ENCODE measurements at places on chromosomes 1 and 21.

DNA sequence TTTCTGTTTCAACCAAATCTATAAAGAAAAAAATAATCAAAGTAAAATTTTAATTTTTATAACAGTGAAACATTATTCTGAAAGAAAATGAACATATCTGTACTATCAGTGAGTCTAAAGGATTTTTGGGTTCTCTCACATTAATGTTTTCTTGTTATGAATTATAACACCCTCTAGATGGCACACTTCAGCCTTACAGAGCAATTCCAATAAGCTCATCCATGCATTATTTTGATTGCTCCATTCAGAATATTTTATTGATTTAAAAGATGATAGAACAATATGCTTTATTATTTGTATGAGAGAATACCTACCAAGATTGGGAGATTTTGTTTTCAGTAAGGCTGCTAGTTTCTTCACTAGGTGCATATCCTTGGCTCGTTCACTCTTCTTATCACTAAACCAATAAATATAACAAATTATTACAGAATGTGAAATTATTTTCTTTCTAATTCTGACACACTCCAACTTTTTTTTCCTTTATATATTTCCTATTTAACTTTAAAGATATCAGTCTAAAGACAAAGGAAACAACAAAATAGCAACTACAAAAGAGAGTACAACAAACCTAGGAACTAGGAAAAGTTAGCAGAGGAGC is 82.4 kb downstream of the RAB3GAP2 start:
- no peak for DNase-seq

DNA sequence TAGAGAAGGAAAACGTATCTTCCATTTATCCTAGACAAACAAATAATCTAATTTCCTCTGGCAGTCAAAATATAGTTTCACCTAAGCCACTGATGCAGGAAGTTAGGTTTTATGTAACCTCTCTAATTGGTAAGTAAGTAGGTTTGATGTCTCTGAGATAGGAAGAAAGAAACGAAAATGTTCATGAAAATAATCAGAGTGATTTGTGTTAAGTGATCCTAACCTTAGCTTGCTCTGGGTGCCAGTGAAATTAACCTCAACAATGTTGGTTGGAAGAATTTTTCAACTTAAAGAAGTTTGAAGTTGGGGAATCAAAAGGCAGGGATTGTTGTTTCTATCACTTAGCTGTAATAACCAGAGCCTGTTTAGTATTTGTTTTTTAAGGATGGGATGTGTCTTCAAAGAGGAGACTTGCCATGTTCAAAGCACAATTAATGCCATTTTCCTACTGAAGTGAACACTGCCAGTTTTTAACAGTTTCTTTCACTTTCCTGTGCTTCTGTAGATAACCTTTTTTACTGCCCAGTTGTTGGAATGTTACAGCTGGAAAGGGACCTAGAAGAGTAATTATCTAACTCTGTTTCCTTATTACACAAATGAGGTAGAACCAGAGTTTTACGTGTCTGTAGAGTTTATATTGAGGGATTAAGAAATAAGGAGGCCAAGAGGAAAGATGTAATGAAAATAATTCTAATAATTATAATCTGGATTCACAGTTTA is 18.4 kb downstream of the HIPK1 start:
- no peak for DNase-seq

GRCh38 chr1:240572328-240572727 is 39.6 kb downstream of the GREM2 start:
- DNase-seq, result no peak

- no peak for DNase-seq
Measured at GRCh38 chr1:246725191-246725590, 982 bp downstream of the SCCPDH start.

GRCh38 chr1:89735479-89735878 is 85.4 kb upstream of the LRRC8D start:
- no peak for DNase-seq

GRCh38 chr1:165492845-165493373 is 48.0 kb upstream of the RXRG start:
- DNase-seq, result no peak

DNA sequence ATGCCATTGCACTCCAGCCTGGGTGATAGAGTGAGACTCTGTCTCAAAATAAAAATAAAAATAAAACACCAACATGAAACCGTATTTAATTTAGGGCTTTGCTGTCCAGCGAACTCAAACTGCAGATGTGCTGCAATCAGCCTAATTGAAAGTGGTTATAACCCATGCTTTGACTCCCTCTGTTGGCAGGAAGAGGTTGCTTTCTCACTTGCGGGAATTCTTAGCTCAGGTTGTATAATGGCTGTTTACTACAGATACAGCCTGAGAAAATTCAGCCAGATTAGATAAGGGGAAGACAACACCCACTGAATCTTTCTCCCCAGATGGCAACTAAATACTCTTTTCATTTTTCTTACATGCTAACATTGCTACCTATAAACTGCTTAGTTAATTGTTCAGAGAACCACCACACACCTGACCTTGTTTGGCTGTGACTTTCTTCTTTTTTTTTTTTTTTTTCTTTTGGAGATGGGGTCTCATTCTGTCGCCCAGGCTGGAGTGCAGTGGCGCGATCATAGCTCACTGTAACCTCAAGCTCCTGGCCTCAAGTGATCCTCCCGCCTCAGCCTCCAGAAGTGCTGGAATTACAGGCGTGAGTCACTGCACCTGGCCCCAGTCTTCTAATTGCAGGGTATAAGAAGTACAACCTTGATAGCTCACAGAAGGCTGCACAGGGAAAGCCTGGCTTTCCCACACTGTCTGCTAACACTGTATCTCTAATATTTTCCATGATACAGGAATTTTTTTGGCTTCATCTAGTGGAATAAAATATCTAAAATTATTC is 34.6 kb downstream of the DNTTIP2 start:
- DNase-seq, result no peak

DNA sequence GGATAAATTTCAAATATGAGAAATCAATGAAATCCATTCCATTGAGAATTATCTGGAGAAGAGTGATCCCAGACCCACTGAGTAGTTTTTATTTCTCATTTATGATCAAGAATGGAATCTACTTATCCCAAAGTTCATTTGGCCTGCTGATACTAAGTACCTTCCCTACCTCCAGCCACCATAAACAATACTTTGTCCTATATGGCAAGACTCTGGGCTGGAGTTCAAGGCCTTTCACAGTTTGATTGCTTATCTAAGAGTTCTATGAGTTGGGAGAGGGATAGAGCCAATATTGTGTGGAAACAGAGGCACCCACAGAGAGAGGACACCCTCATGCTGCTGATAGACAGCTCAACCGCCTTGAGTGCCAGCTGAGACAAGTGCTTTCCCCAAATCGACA is 5.1 kb downstream of the PDZK1 start:
- DNase-seq, result no peak

DNA sequence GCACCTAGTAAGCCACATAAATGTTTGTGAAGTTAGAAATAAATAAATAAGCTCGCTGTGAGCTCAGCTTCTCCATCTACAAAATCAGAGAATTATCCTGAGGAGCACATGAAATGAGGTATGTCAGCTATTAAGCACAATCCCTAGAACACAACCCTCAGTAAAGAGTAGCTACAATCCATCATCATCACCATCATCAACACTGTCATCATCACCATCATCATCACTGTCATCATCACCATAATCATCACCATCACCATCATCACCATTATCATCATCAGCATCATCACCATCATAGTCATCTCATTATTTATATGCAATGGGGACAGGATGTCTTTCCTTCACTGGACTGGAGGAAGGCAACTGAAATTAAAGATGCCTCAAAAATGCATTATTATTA is 189.6 kb downstream of the NPHP4 start:
- no peak for DNase-seq

DNA sequence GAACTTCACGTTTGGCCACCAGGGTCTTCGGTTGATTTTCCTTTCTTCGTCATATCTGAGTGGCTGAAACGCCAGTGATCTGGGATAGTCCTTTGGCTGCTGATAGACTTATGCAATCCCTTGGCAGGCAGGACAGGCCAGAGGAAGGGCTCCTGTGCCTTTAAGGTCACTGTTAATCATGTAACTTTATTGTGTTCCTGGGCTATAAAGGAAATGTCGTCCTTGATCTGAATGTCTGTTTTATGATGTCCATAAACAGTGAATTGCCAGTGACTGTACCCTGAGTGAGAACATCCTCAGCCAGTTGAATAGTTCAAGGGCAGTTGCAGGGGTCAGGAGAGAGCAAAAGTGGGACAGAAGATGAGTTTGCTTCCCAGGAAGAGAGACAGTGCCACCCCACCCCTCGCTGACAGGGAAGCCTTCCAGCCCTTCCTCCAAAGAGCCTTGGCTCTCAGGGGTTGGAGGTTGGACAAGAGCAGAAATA is 68.0 kb downstream of the PDE9A start:
- DNase-seq, result no peak

DNA sequence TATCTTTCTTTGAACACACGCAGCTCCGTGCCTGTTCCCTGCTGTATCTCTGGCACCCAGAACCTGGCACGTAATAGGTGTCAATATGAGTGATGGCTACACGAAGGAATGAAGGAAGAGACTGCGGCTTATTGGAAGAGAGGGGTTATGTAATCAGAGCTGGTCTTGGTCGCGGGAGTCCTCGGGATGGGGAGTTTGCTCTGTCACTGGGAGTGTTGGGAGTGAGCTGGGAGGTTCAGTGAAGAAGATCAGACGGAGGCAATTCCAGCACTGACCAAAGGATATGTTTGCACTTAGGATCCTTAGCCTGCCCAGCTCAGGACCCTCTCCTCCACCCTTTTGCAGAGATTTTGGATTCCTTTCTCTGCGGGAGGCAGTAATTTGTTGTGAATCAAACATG is 709.1 kb downstream of the PTPRU start:
- DNase-seq, result no peak

GRCh38 chr1:8794605-8795004 is 22.8 kb downstream of the RERE start:
- no peak for DNase-seq

- no peak for DNase-seq
Measured at GRCh38 chr1:229732061-229732460, 106.0 kb downstream of the URB2 start.

DNA sequence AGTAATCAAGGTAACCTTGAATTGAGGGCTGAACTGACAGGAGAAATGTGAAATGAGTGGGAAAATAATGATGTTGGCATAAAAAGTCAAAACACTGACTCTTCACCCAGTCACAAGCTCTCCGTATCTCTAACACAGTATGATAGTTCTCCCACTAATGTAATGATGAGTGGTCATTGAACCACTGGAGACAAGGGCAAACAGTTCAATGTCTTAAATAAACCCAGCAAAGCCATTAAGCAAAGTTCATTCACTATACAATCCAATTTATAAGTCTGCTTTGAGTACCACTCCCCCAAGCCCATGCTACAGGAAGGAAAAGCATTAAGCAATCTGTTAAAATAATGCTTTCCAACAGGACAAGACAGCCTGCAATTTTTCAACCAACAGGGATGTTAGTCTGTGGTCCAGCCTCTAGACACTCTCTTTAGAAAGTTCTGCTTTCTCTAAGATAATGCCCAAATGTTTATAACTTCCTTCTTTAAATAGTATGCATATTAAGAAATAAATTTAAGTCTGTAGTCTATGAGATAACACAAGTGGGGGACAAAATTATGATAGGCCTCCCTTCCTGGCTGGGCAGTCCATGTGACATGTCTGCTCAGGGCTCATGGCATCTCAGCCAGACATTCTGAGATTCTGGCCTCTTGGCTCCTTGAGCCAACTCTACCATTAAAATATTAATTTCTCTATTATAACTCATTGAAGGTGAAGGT is 25.5 kb upstream of the DDAH1 start:
- DNase-seq, result no peak

GRCh38 chr1:226654046-226654667 is 84.9 kb downstream of the ITPKB start:
- no peak for DNase-seq

DNA sequence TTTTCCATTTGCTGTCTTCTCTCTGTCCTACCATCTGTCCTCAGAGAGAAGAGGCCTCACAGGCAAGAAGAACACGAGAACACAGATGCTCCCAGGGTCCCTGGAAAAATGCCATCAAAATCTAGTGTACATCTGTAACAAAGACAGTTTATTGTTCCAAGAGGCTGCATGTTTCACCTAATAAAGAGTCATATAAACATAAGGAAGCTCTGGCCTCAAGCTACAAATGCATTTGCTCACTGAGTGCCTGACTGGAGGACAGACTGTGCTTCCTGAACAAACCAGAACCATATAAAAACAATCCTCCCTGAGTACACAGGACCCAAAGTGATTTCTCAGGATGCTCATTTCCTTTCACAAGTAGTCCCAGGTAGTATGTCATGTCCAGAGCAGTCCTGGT is 76.3 kb upstream of the SLC44A3 start:
- no peak for DNase-seq

- no peak for DNase-seq
Measured at GRCh38 chr1:207302618-207303393, 18.7 kb upstream of the CD55 start.

DNA sequence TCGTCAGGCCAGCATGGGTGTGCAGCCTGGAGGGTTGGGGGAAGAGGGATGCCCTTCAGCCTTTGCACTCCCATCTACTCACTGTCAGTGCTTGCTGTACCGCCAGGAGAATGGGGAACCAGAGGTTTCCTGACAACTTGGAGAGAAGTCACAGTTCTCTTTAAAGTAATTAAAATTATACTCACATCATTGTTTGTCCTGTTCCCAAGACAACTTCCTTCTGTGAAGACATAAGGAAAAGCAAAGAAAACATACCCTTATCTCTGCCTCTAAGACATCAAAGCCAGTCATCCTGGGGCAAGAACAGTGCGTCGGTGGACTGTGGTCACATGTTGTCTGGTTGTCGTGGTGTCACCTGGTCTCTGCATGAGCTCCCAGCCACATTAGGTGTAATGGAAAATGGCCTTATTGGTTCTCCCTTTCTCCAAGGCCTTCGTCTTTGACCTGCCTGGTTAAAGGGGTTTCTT is 17.6 kb downstream of the TRAF5 start:
- no peak for DNase-seq

GRCh38 chr1:67710417-67710816 is 25.4 kb downstream of the GADD45A start:
- no peak for DNase-seq

DNA sequence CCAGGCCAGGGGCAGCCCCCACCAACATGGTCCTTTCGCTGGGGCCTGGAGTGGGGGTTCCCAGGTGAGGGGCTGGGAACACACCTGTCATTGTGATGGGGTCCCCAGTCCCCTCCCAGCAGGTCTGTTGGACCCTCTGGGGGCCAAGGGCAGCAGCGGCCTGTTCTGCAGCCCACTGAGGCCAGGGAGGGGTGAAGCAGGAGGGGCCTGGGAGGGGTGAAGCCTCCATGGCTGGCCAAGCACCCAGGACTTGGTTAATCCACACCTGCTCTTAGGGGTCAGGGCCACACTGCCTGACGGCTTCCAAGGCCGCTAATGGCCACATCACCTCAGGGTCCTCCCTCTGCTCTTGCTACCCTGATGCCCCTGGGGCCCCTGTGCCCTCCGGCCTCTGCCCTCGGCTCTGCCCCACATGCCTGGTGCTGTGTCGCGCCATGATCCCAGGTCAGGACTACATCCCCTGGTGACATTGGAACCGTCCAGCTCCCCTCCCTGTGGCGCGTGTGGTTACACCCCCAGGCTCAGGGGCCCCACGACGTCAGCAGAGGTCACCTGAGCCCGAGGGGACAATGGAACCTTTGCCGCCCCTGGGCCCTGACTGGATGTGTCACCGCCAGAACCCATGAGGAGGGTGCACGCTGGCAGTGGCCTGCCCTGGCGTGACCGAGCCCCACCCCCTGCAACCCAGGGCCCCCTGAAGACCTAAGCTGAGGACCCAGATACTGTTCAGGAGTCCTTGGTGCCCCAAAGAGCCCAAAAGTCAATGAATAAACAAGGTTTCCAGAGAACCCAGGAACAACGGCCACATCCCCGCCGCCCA is 7.0 kb downstream of the TNFRSF18 start:
- no peak for DNase-seq
